Activated CD4-positive, alpha-beta memory T cell treated with anti-CD3 and anti-CD28 coated beads, Interleukin-2, amount 10 ng/mL, durations not matched to agents 7 days and 5 days (primary cell): ENCODE measurements at places on chromosomes 2 and 18. TPM values are rescaled to one million over a fixed set of nuclear protein-coding genes. Genes with fewer than 3 reads are reported as not detected.

- H3K4me3 ChIP-seq = no peak overlapping the region
- DNase-seq = no peak
- H3K27ac ChIP-seq = no peak overlapping the region
- H3K4me1 ChIP-seq = no peaks in the 10 kb centered on the region
Observed at GRCh38 chr2:67453310-67453709, 56.2 kb downstream of the ETAA1 start.

DNA sequence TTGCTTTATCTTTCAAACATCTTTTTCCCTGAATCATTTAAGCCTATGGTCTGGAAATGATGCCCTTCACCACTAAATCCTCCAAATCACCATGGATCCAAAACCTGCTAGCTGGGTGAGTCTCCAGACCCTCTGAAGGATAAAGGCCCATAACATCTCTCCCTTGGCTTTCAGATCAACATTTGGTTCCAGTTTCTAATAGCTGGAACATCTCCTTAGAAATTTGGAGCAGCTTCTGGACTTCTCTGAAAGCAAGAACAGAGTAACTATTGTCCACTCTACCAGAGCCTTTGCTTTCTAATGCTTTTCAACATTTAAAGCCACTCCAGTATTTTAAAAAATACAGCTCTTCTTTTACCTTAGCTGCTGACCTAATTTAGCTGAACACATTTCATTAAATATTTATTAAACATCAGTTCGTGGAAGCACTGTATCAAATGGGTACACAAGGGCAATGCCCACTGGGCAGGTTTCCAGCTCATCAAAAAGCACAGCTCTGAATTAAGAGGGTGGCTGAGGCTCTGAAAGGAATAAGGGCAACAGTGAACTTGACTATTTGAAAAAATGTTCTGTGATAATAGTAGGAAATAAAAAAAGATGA, 75.3 kb downstream of the GALNT3 start:
- no peaks in the 10 kb centered on the region for H3K36me3 ChIP-seq
- no peak overlapping the region for H3K4me3 ChIP-seq
- H3K27ac ChIP-seq = no peak overlapping the region

DNA sequence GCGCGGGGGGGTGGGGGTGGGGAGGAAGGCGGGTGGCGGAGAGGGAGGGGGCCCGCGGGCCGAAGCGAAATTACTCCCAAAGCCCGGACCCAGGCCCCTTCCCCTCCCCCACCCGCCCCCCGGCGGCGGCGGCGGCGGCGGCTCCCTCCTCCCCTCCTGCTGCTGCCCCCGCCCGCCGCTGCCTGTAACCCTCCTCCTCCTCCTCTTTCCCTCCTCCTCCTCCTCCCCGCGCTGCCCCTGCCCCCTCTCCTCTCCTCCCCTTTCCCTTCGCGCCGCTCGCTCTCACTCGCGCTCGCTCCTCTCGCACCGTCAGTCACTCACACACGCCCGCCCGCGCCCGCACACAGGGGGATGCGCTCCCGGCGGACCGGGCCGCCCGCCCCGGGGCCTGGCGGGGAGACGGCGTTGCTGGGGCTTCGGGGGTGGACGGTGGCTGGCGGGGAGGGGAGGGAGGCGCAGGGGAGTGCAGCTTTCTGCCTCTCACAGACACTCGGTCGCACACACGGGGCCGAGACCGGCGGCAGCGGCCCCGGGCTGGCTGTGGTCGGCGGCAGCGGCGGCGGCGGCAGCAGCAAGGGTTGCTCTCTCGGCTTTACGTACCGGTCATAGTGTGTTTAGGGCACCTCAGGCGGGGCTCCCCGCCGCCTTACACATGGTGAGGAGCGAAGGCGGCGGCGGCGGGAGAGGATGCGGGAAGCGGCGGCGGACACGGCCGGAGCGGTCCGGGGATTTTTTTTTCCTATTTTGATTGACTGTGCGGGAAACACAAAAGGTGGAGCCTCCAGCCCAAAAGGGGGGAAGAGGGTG, 405 bp downstream of the SP3 start:
- peak overlapping the region; percentile 90 for H3K4me3 ChIP-seq
- H3K36me3 ChIP-seq = peaks cover 44% of the 10 kb centered on the region
- peak overlapping the region; percentile 100 for H3K27ac ChIP-seq
- peaks cover 2% of the 10 kb centered on the region for H3K27me3 ChIP-seq

DNA sequence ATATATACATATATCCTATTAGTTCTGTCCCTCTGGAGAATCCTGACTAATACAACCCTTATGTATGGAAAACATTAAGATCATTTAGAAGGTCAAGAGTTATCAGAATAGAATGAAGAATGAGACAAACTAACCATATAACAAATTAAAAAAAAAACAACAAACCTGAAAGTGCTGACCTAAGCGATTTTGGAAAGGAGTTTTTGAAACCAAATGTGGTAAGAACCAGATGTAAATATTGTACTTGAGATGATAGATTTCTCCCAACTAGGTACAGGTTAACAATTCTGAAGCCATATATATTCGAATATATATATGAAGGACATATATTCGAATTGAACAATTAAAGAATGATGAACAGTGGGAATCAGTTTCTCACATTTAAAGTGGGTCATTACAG, 917.8 kb upstream of the SLC39A10 start:
- H3K4me1 ChIP-seq = no peaks in the 10 kb centered on the region
- H3K4me3 ChIP-seq = no peak overlapping the region
- H3K36me3 ChIP-seq = no peaks in the 10 kb centered on the region
- no peak overlapping the region for H3K27ac ChIP-seq

DNA sequence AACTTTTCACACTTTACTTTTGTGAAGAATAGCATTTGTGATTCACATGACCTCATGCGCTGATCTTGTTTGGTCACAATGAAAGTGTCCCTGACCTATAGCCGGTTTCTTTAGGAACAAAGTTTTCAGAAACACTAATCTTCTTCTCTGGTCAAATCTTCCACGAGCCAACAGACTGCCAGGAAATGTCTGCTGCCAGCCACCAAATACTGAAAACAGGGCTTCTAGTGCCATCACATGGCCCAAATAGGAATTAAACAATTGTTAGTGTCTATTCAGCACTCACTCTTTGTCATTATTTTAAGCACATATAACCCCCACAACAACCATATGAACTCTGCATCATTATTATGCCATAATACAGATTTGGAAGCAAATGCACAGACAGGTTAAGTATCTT, 286.5 kb upstream of the SYT4 start:
- no peaks in the 10 kb centered on the region for H3K4me1 ChIP-seq
- H3K36me3 ChIP-seq = no peaks in the 10 kb centered on the region
- no peak for DNase-seq
- no peak overlapping the region for H3K4me3 ChIP-seq
- H3K27ac ChIP-seq = no peak overlapping the region

GRCh38 chr2:48482769-48483168, 47.2 kb upstream of the STON1 start:
- H3K4me3 ChIP-seq = no peak overlapping the region
- peaks cover 55% of the 10 kb centered on the region for H3K36me3 ChIP-seq
- no peak overlapping the region for H3K27ac ChIP-seq
- H3K4me1 ChIP-seq = no peaks in the 10 kb centered on the region

DNA sequence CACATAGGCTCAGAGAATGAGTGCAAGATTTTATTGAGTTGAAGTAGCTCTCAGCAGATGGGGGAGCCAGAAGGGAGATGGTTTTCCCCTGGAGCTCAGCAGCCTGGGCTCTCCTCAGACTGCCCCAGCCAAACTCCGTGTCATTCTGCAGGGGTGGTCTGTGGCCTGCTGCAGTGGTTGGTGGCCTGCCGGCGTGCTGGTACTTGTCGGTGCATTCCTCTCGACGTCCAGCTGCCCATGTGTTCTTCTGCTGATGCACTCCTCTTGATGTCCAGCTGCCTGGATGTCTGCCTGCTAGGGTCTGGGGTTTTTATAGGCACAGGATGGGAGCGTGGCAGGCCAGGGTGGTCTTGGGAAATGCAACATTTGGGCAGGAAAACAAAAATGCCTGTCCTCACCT, 25.6 kb upstream of the TMEM17 start:
- no peaks in the 10 kb centered on the region for H3K36me3 ChIP-seq
- no peak overlapping the region for H3K4me3 ChIP-seq
- H3K27me3 ChIP-seq = peaks cover 2% of the 10 kb centered on the region
- no peak overlapping the region for H3K27ac ChIP-seq
- no peak for DNase-seq
- no peaks in the 10 kb centered on the region for H3K4me1 ChIP-seq

GRCh38 chr18:39506581-39507330, 1941.2 kb upstream of the CELF4 start:
- no peak for DNase-seq
- no peak overlapping the region for H3K4me3 ChIP-seq
- H3K36me3 ChIP-seq = no peaks in the 10 kb centered on the region
- H3K27ac ChIP-seq = no peak overlapping the region
- no peaks in the 10 kb centered on the region for H3K4me1 ChIP-seq

- no peak overlapping the region for H3K4me3 ChIP-seq
- peaks cover 52% of the 10 kb centered on the region for H3K4me1 ChIP-seq
- H3K27me3 ChIP-seq = peaks cover 4% of the 10 kb centered on the region
Observed at GRCh38 chr2:172226244-172227061, 123.8 kb upstream of the DLX2 start.

DNA sequence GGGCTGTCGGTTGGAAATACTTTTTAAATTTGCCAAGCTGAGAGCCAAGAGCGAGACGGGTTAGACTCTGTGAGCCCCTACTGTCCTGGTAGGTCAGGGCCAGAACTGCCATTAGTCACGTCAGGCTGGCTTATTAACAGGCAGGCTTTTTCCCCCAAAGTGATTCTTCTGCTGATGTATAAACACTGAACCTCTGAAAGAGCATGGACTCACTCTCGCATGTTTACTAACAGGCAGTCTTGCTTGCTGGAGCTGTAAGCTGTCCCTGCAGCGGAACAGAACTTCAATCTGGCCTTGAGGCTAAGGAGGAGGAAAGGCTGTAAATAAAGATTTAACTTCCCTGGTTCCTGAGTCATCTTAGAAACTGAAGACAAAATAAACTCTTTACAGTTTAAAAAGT, 288.4 kb downstream of the PIEZO2 start:
- H3K4me1 ChIP-seq = no peaks in the 10 kb centered on the region
- no peaks in the 10 kb centered on the region for H3K36me3 ChIP-seq
- H3K4me3 ChIP-seq = no peak overlapping the region
- H3K27me3 ChIP-seq = peaks cover 6% of the 10 kb centered on the region
- H3K27ac ChIP-seq = no peak overlapping the region
- no peak for DNase-seq

DNA sequence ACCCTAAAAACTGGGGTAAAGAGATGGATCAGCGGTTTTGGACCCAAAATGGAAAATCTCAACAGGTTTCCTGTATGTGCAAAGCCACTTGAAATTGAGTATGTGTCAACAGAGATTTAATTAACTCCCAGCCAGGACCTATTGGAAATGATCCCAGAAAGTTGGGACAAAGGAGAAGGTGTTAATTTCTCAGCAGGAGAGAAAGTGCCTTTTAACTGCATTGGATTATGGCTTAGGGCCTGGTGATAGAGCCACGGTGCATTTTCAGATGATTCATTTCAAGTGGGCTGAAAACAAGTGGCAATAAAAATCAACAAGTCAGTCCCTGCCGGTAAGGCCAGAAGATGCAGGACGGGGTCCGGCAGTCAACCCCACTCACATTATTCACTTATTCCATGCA, 80.2 kb upstream of the BCL11A start:
- H3K27ac ChIP-seq = no peak overlapping the region
- H3K4me3 ChIP-seq = no peak overlapping the region
- H3K27me3 ChIP-seq = peaks cover 17% of the 10 kb centered on the region
- no peaks in the 10 kb centered on the region for H3K36me3 ChIP-seq

GRCh38 chr2:112960230-112960825, 17.5 kb upstream of the IL36G start:
- H3K4me1 ChIP-seq = no peaks in the 10 kb centered on the region
- H3K4me3 ChIP-seq = no peak overlapping the region
- H3K27ac ChIP-seq = no peak overlapping the region
- DNase-seq = no peak
- peaks cover 2% of the 10 kb centered on the region for H3K27me3 ChIP-seq
- H3K36me3 ChIP-seq = no peaks in the 10 kb centered on the region

DNA sequence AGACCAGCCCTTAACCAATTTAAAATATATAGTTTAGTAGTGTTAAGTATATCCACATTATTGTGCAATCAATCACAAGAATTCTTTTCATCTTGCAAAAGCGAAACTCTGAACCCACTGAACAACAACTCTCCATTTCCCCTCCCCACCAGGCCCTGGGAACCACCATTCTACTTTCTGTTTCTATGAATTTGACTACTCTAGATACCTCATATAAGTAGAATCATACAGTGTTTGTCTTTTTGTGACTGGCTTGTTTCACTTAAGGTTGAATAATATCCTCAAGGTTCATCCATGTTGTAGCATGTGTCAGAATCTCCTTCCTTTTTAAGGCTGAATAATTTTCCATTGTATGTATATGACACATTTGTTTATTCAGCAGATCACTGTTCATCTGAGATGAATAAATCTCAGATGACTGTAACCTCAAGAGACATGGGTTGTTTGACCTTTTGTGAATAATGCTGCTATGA, 8.1 kb upstream of the SOS1 start:
- DNase-seq = peak; percentile 83
- no peaks in the 10 kb centered on the region for H3K27me3 ChIP-seq
- peak overlapping the region; percentile 87 for H3K27ac ChIP-seq
- peaks cover 73% of the 10 kb centered on the region for H3K4me1 ChIP-seq

SCYGR4 gene
- total RNA-seq = not detected

CNDP1 gene
- not detected for total RNA-seq

CCDC141 gene
- total RNA-seq = 2.6 TPM

C2orf72 gene
- total RNA-seq = 0.98 TPM
